ENCODE measurements at places on chromosomes 13 and 19.
A peak's percentile ranks its signal among the peaks of the same experiment; 100 is the strongest.

DNA sequence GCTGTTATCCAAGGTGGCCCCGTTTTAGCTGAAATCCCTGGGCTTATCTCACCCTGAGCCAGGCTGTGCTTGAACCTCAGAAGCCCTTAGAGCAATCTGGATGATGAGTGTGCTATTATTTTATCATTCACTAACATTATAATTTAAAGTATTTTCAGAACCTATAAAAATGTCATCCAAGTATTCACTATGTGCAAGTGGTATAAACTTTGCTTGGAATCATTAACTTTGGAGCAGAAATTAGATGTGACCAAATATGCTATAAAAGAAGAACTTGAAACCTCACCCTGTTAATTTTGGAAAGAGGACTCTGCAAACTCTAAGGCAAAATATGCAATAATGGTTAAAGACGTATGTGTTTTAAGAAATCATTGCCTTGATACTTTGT, 147.5 kb downstream of the USP12 start:
- DNase-seq = no peak

- DNase-seq = no peak
Observed at GRCh38 chr13:114264886-114265611, 16.4 kb upstream of the UPF3A start.

DNA sequence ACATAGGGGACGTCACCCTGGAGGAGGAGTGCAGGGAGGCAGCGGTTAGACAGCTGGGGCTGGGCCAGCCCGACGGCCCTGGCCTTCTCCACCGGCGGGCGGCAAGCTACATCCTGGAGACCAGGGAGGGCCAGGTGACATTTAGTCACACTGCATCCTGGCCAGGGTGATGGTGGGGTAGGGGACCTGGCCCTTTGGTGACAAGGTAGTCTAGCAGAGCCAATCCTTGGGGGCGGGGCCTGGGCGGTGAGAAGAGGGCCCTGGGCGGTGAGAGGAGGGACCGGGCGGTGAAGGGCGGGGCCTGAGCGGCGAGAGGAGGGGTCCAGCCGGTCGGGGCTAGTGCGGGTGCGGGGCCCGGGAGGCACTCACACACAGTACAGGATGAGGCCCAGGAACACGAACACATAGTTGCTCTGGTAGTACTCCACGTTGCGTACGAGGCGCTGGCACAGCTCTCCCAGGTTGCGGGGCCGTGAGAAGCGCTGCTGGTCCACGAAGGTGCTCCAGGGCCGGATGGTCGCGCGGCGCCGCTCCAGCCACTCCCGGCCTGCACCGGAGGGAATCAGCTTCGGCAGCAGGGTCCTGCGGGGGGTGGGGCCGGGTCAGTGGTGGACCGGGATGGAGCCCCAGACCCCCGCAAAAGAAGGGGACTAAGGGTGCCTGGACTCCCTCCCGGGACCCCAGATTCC, 610 bp downstream of the RABAC1 start:
- peak; percentile 73 for DNase-seq

DNA sequence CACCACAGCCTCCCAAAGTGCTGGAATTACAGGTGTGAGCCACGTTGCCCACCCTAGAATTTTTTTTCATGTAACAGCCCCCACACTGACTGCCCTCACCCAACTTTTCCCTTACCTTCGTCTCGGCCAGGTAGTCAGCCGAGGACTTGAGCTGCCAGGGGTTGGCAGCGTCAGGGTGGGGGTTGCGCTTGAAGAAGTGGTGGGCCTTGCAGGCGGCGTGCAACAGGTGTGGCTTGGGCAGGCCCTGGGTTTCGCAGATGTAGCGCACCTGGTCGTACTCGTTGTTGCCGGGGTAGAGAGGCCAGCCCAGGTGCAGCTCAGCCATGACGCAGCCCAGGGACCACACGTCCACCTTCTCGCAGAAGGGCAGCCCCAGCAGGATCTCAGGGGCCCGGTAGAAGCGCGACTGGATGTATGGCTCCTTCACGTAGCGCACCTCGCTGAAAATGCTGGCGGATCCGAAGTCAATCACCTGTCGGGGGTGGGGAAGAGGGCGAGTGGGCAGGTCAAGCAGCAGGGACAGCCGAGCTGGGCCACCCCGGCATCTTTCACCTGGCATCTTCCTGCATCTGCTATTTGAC, 6.2 kb downstream of the HIPK4 start:
- DNase-seq = no peak

- no peak for DNase-seq
Observed at GRCh38 chr13:34021619-34022018, 203.7 kb downstream of the RFC3 start.

GRCh38 chr19:30811397-30812098, 439.4 kb downstream of the ZNF536 start:
- DNase-seq = no peak

DNA sequence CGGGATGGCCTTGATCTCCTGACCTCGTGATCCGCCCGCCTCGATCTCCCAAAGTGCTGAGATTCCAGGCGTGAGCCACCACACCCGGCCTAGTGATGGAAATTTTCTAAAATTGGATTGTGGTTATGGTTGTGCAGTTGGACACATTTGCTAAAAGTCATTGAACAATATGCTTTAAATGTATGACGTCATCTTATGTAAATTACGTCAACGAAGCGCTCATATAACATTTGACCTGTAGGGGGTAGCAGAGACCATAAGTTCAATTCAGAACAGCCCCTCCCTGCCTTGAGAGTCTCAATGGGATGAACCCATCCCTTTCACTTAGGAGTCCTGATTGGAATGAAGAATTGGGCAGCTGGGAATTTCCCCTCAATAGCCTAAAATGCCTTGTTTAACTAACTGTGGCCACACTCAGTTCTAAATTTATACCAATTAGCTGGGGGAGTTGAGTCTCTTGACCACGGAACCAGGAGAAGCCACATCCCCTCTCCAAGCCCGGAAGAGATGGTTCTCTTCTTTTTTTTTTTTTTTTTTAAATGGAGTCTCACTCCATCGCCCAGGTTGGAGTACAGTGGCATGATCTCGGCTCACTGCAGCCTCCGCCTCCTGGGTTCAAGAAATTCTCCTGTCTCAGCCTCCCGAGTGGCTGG, 15.2 kb upstream of the TLE6 start:
- DNase-seq = peak; percentile 79
